ENCODE measurements at places on chromosomes 6 and 20.

- DNase-seq = no peak
These were observed 90.8 kb upstream of the AFDN start for GRCh38 chr6:167735951-167736288.

- DNase-seq = peak; percentile 16
These were observed 256.5 kb downstream of the TRDN start for GRCh38 chr6:123380257-123380656.

GRCh38 chr6:30884521-30885480, 482 bp downstream of the DDR1 start:
- peak; percentile 49 for DNase-seq

DNA sequence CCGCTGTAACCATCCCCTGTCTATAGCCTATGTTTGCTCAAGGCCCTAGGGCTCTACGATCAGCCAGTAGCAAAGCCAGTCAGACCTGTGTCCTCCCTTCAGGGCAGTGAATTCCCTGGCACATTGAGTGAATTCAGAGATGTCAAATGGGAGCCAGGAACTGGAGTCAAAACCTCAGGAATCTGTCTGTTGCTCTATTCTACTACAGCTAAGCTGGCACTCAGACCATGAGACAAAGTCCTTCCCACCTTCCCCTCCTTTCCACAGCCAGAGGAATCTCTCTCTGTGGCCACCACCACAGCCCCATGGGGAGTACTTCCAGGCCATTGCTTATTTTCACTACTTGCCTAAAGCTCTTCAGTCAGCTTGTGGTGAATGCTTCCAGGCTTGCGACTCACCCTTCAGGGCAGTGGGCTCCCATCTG, 82.0 kb downstream of the PKIB start:
- peak; percentile 46 for DNase-seq

- no peak for DNase-seq
These were observed 242.0 kb downstream of the ARID1B start for GRCh38 chr6:157019115-157019641.

DNA sequence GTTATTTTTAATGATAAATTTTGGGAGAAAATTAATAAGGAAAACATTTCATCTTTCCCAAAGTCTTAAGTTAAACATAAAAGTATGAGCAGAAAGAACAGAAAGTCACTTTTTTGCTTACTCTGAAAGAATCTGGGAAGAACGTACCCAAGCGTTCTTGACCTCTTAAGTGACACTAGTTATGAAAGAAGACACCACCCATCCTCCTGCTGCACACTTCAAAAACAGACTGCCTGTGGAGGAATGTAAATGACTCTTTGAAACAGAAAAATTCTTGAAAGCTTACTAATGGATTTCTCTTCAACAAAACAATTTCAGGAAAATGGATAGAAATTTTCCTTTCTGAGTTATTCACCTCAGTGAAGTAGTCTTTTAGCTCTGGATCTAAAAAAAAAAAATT, 227.7 kb downstream of the MEI4 start:
- DNase-seq = peak; percentile 10

GRCh38 chr20:2706688-2707352, 14.2 kb downstream of the EBF4 start:
- DNase-seq = no peak

- DNase-seq = peak; percentile 87
These were observed 28.2 kb upstream of the NOX3 start for GRCh38 chr6:155483858-155484257.
